ENCODE measurements at places on chromosomes 1 and 21. TPM values are rescaled to one million over a fixed set of nuclear protein-coding genes. Genes with fewer than 3 reads are reported as not detected.

The SESN2 gene
- total RNA-seq, result 19.4 TPM

The PLPPR4 gene
- total RNA-seq, result 0.09 TPM

The FCGR1A gene
- 18.0 TPM for total RNA-seq

The C8A gene
- total RNA-seq, result 0.09 TPM

Data from kidney (tissue), 22 donors.